DMS53 (cell line): ENCODE measurements at places on chromosomes 2 and 18.

- peak; percentile 97 for DNase-seq
These were observed 2.3 kb upstream of the PLEKHH2 start for GRCh38 chr2:43634604-43635306.

- DNase-seq, result peak; percentile 87
These were observed 37.5 kb downstream of the PAX8 start for GRCh38 chr2:113240915-113241911.

- DNase-seq, result no peak
These were observed 336.6 kb upstream of the CWC22 start for GRCh38 chr2:180343528-180344345.

GRCh38 chr2:240320204-240320993 is 115.1 kb upstream of the GPC1 start:
- no peak for DNase-seq

- no peak for DNase-seq
These were observed 1870.4 kb upstream of the CELF4 start for GRCh38 chr18:39435996-39436395.

DNA sequence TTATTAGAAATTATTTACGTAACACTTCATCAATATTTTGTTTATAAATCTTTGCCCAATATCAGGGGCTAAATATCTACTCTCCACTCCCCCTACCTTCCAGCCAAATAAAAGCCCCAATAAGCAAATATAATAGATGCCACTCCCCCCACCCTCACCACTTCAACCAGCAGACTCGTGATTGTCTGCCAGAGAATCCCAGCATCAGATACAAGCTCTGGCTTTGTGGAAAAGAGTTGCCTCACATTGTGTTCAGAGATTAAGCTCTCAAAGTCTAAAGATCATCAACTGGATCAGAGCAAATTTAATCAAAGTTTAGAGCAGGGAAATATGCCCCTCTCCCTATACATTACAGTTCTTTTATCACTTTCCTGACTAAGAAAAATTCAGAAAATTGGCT is 39.5 kb downstream of the AOX1 start:
- no peak for DNase-seq

DNA sequence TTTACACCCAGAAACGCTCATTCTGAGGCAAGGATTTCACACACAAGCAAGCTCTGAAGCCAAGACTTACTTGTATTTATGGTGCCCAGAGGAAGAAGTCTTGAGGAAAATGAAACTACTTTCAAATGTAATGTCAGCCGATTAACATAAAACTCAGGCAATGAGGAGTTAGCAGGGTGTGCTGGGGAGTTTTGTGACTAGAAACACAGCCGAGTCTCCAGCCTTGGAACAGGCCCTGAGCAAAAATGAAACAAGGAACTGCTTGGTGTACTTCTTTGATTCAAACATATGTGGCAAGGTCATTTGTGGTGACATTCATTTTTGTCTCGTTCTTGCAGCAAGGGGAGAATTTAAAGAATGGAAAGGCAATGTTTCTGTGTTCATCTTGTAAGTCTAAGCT is 4.5 kb downstream of the DYTN start:
- DNase-seq, result no peak

GRCh38 chr2:236402033-236402790 is 138.0 kb upstream of the ASB18 start:
- no peak for DNase-seq

DNA sequence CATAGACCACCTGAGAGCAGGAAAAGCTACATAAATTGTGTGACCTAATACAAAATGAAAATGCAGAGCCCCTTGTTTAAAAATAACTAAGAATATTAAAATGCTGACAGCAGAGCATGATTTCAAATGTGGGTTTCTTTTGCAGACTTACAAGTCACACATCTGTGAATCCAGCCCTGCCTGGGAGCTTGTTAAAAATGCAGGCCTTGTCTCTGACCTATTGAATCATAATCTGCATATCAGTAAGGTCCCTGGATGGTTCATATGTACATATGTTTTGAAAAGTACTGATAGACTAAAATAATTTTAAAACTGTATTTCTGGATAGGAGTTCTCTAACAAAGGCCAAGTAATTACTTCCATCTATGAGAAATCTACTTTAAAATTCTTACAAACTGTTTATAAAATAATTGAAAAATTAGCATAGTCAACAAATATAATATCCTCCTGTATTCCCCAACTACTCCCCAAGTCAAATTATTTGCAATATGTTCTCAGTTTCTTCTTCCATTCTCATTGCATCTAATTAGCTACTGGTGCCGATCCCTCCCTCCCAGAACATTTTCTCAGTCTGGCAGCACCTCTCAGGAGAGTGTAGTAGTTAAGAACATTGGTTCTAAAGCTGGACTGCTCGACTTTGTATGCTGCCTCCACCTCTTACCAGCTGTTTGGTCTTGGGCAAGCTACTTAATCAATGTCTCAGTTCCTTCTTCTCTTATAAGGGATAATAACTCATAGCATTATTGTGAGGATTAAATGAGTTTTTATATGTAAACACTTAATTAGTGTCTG is 1040.4 kb upstream of the CDH2 start:
- no peak for DNase-seq

DNA sequence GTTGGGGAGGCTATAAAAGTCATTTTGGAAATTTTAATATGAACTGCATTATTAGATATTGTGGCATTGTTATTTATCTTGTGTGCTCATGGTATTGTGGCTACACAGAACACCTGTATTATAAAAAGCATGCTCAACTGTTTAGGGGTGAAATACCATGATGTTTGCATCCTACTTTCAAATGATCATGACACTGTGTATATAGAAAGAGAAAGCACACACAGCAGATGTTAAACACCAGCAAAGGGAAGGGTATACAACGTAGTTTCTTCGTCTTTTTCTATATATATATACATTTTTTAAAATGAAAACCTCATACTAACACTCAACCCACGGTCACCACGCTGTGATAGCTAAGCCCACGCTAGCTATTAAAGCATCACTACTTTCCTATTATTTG is 27.1 kb downstream of the STARD7 start:
- no peak for DNase-seq

- DNase-seq, result no peak
These were observed 36.2 kb downstream of the SPTBN1 start for GRCh38 chr2:54492335-54492734.

DNA sequence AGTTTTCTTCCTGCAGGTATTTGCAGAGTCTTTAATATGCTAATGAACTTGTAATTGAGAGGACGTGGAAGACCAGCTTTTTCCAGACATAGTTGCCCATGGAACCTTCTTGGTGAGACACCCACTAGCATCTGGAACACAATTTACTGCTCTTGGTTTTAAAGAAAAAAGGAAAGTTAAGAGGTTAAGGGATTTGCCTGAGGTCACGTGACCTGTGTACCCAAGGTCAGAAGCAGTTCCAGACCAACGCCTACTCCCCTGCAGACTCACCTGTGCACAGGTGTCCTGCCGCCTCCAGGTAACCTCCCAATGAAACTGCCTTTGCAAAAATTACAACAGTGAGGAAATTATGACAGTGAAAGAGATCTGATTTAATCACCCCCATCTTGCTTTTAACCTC is 172.7 kb downstream of the ANAPC1 start:
- DNase-seq, result no peak

DNA sequence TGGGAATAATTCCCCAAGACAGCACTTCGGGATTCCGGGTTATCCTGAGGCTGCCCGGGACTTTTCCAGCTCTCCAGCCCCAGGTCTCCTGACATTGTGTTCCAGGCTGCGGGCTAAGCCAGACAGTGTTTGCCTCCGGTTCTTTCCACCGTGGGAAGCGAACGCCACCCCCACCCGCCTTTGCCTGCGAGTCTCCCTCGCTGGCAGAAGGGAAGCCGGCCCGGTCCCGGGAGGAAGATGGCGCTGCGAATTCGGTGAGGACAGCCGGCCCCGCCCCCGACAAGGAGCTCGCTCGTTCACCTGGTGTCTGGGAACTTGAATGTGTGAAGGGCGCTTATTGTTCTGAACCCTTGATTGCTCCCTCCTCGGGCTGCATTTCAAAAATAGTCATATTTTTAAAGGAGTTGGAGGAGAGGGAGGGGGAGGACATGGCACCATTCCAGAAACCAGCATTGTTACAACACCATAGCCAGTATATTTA is 2.9 kb downstream of the LRATD1 start:
- peak; percentile 89 for DNase-seq

DNA sequence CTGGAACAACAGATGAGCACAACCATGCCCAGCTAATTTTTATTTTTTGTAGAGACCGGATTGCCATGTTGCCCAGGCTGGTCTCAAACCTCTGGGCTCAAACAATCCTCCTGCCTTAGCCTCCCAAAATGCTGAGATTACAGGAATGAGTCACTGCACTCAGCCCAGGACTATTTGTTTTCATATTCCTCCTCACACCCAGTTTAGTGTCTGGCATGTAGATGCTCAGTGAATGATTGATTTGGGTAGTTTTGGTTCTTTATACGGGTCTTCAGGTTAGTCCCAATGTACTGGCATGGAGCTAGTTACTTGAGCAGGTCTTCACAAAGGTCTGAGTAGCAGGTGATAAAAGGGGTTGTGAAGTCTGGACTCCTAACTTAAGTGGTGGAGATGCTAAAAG is 6.2 kb downstream of the EIF2B4 start:
- DNase-seq, result no peak

- no peak for DNase-seq
These were observed 1210.5 kb upstream of the GYPC start for GRCh38 chr2:125445495-125445894.

DNA sequence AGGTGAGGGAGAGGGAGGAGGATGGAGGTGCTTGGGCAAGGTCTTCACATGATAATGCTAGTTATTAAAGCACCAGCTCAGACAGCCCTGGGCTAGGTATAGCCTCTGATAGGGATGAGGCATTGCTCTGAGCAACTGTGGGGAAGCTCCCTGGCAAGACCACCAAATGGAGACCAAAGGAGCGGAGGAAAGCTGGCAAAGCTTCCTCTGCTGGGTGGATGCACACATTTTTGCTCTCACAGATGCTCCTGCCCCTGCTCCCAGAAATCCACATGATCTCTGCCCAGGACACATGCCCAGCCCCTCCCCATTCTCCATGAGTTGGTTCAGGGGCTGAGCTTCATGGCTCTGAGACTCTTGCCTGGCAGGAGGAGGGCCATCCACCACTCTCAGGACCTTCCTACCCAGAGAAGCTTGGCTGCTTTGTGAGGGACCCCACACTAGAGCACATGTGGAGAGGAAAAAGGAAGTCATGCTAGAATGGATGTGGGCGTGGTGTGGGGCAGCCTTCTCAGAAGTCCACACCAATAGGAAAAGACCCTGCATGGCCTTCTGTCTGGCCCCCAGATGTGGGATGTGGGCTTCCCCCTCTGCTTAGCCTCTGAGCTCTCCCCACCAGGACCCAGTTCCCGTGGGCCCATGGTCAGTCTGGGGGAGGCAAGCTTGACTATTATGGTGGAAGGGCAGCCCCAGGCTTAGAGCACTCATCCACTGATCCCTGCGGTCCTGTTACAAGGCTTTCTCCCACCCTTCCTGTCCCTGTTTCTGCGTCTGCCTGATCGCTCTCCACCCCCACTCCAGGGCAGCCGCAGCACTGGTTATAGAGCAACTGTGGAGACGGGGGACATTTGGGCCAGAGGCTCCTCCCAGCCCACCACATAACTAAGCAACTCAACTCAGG is 10.5 kb upstream of the CYP26B1 start:
- no peak for DNase-seq
